ENCODE measurements at places on chromosomes 4 and X.
A peak's percentile ranks its signal among the peaks of the same experiment; 100 is the strongest.

DNA sequence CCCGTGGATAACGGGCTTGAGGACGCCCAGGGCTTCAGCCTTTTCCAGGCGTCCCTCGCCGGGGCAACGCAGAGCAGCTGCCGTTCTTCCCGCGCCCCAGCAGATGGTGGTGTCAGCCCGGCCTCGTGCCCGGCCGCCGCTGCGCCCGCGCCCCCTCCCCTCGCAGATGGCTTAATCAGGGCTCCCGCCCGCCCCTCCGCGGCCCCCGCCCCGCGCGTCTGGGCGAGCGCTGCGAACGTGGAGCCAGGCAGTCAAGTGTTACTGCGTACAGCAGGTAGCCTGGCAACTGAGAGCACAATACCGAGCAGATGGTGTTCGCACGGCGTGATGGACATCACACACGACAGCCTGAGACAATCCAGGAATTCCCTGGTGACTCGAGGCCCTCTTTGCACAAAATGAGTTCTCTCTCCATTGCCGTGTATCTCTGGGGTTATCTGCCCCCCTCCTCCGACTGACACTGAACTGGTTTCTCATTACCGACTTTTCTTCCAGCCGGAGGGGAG, 69.3 kb downstream of the MGST2 start:
- DNase-seq, result peak; percentile 43

- no peak for DNase-seq
Observed at GRCh38 chr4:38514465-38515146, 149.4 kb upstream of the KLF3 start.

DNA sequence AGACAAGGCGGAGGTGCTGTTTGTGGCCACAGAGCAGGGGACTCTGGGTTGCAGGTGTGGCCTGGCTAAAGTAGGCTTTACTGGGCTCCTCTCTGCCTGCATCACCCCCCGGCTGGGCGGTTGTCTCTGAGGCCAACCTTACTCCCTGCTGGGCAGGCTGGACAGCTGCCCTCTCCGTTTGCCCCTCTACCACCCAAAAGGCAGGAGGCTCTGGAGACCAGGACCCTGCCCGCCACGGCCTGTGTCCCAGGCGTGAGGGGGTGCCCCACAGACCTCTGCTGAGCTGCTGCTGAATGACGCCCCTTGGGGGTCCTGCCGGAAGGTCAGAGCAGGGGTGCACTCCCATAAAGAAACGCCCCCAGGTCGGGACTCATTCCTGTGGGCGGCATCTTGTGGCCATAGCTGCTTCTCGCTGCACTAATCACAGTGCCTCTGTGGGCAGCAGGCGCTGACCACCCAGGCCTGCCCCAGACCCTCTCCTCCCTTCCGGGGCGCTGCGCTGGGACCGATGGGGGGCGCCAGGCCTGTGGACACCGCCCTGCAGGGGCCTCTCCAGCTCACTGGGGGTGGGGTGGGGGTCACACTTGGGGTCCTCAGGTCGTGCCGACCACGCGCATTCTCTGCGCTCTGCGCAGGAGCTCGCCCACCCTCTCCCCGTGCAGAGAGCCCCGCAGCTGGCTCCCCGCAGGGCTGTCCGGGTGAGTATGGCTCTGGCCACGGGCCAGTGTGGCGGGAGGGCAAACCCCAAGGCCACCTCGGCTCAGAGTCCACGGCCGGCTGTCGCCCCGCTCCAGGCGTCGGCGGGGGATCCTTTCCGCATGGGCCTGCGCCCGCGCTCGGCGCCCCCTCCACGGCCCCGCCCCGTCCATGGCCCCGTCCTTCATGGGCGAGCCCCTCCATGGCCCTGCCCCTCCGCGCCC, 920 bp downstream of the HTT-AS start:
- DNase-seq, result no peak

GRCh38 chrX:138723301-138723700, 11.8 kb upstream of the FGF13 start:
- no peak for DNase-seq

DNA sequence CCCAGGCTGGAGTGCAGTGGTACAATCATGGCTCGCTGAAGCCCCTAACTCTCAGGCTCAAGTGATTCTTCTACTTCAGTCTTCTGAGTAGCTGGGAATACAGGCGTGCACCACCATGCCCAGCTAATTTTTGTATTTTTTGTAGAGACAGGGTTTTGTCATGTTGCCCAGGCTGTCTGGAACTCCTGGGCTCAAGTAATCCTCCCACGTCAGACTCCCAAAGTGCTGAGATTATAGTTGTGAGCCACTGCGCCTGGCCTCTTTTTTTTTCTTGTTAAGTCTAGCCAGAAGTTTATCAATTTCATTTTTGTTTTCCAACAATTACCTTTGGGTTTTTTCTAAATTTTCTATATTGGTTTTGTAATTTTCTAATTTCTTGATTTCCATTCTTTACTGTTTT, 100.6 kb downstream of the GC start:
- no peak for DNase-seq

DNA sequence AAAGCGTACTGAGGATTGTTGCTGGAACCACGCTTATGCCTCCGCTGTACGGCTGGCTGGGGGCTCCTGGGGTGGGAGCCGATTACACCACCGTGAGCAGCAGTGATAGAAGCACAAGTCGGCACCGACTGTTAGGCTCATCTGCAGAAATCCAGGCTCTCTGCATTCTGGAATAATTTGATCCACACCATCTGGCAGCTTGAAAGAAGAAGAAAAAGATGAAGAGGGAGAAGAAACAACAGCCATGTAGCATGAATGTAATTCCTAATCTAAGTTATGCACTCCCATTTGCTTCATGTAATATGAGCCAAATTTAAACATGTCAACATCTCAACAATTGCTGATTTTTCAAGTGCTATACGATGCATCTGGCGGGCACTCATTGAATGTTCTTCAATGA, 84.6 kb upstream of the DHX15 start:
- no peak for DNase-seq

DNA sequence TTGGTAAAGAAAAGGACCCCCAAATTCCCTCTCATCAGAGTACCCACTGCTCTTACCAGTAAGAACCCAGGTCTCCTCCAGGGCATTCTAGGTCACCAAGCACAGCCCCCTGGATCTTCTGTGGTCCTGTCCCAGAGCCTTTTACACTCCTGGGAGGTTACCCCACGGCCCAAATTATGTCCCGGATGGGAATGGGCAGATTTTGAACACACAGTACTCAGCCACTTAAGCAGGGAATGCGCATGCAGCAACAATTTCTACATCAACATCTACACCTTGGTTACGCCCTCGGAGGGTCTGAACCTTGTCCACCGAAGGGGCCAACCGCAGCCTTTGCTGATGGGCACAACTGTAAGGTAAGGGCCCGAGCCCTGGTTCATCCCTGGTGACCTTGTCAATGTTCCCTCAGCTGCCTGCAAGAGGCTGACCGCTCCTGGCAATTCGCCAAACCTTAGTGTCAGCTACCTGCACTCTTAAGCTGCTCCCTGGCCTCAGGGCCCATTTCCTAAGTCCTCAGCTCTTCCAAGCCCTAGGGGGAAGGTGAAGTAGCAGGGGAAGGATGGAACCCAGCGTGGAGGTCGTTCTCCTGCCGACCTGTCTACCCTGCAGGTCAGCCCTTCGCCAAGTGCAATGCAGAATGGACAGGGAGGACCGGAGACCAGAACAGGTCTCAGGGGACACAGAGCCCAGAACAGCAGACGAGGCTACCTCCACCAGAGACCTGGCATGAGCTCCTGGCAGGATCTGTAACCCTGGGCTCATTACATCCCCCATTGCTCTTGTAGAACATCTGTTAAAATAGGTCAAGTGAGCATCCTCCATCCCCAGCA, 5.9 kb downstream of the TIMP1 start:
- no peak for DNase-seq

DNA sequence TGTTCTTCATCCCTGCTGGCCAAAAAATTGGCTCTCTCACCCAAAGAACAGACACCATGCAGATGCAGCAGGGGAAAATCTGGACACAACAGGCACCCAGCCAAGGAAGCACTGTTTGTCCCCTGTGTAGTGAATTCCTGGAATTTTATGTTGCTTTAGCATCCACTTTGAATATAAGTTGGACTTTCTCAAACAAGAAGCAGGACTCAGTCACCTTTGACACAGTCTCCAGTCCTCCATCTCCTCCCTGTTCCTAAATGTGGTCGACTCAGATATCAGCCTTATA, 11.8 kb downstream of the ZNF182 start:
- DNase-seq, result no peak

GRCh38 chrX:68018248-68019203, 414.8 kb downstream of the OPHN1 start:
- no peak for DNase-seq

DNA sequence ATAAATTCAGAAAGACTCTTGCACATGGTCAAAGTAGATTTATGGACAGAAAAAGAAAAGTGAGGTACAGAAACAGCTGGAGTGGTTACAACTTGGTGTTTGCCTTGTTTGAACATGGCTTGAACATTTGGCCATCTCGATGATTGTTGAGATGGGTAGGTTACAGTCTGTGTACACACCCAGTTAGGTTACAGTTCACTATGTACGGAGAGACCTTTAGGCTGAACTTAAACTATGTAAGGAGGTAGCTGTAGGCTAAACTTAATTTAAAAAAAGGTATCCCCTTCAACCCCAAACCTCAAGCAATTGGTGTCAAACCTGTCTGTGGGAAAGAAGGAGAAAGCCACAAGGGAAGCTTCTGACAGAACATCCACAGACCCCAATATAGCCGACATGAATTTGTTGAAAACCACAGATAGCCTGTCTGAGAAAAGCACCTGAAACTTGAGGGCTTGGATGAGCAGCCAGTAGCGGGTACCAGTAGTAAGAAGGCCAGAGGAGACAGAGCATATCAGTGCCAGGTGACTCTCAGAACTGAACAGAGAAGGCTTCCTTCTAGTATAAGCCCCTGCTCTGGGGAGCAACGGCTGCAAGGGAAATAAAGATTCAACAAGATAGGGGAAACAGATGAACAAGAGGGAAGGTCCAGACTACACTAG, 247.9 kb upstream of the GALNTL6 start:
- no peak for DNase-seq

- no peak for DNase-seq
Observed at GRCh38 chr4:52059372-52059771, 8.3 kb downstream of the SPATA18 start.

DNA sequence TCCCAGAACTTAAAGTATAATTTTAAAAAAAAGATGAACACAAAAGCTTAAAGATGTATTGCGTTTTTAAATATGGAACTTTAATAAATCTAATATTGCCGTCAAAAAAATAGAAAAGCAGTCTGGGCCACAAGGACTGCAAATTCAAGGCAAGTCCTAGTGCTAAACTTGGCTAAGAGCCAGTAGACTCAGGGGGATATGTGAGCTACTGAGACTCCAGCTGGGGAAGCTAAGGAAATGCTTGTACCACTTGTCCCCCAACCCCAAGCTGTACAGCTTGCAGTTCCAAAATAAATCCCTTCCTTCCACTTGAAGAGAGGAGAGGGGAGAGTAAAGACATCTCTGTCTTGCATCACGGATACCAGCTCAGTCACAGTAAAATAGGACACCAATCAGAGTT, 290.8 kb upstream of the FGF13 start:
- DNase-seq, result no peak

GRCh38 chr4:136424052-136424451, 1108.2 kb downstream of the PCDH18 start:
- no peak for DNase-seq

DNA sequence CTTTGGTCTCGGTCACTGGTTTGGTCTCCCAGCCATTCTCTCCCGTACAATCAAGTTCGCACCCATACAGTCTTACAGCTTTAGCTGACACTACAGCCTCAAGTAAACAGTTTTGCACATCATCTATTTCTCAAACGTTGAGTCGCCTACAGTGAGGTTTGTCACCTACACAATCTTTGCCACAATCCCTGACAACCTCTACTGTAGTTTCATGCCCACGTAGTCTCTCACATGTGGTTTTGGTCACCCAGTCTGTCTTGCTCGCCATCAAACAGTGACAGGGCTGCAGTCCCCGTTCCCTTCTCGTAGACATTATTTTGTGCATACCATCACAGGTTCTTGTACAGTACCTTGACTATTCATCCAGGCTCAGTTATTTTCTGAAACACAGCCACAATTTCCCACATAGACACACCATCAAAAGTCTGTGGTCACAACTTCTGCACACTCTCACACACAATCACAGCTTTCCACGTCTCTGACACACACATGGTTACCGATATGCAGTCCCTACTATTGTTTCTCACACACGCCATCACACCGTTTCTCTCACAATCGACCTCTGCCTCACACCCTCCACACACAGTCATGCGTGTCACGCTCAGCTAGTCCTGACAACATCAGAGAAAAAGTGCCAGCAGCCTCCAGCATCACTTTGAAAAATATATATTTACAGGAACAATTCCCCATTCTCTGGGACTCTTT, 5.3 kb upstream of the CFP start:
- DNase-seq, result no peak

- DNase-seq, result no peak
Observed at GRCh38 chr4:112378858-112379257, 81.7 kb downstream of the ALPK1 start.

- DNase-seq, result no peak
Observed at GRCh38 chr4:177921715-177922114, 479.5 kb upstream of the AGA start.

DNA sequence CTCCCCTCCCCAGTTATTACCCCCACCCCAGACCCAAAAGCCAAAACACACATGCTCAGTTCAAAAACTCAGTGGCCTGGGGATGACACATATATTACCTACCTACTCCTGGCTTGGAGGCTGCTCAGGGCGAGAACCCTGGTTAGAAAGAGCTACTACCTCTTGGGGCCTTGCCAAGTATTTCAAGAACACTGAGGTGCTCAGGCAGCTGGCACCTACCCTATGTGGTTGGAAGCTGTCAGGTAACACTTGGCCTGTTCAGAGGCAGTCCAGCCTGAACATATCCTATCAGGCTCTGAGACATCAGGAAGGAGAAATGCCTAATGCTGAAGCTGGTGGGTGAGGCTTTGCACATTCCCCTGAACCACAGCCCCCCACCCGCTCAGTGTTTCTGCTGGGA, 4.9 kb downstream of the BCAP31 start:
- DNase-seq, result no peak

DNA sequence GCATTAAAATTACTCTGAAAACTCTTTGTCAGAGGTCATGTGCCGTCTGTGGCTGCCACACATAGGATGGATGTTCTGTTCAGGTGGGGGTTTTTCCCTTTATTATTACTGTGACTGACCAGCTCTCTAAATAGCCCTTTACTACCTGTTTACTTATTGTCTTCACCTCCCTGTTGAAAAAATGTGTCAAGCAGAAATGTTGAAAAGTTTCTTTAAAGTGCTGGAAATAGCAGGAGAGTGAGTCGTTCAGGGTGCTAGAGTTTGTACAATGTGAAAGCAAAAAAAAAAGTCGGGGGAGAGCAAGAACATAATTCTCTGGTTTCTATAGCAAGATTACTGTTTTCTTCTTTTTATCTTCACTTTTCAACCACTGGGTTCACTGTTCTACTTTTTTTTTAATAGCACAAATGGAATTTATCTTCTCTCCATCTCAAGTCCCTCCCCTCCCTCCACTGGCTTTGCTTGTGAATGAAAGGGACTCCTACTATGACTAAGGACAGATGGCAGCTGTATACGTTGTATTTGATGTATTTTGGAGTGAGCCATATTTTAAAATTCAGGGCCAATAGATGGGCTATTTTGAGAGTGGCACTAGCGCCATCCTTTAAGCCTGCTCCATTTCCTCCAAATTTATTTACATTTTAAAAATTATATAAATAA, 33.3 kb downstream of the ARX start:
- DNase-seq, result no peak

Data from AML-193 (cell line).